ENCODE measurements at places on chromosomes 4 and X. TPM values are rescaled to one million over a fixed set of nuclear protein-coding genes. Genes with fewer than 3 reads are reported as not detected.

Gene CCDC158
- not detected for total RNA-seq

DNA sequence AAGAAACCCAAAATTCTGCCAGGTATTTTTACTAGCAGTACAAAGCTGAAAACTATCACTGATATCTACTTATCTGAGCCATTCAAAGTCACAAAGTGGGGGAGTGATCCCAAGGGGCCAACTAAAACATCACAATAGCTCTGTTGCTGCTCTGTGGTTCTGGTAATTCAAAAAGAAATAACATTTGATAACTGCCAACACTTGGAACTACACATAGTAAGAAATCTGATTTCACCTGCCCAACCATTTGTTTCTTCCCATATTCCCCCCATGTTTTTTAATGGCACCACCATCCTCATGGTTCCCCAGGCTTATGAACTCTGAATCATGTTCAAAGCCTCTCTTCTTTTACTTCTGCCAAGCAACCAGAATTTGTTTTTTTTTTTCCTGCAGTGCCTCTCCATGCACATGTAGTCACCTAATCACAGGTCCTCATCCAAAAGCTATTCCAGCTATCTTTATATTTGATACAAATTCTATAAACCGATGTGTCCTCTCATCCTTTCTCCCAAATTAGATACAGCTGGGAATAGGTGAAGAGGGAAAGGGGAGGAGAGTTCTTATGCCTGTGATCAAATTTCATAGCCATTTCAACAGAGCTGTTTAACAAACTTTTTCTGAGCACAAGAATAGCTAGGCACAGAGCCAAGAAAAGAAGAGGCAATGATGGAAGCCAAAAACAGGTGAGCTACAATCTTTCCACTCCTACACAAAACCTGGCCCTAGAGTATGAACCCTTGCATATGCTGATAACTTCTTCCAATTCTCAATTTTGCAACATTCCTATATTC is 7.7 kb downstream of the AMMECR1 start:
- no peak for DNase-seq

- no peak for DNase-seq
These were observed 25.0 kb downstream of the ADGRA3 start for GRCh38 chr4:22490718-22491315.

- peak; percentile 73 for DNase-seq
These were observed 640 bp downstream of the PHF8 start for GRCh38 chrX:54043541-54044125.

DNA sequence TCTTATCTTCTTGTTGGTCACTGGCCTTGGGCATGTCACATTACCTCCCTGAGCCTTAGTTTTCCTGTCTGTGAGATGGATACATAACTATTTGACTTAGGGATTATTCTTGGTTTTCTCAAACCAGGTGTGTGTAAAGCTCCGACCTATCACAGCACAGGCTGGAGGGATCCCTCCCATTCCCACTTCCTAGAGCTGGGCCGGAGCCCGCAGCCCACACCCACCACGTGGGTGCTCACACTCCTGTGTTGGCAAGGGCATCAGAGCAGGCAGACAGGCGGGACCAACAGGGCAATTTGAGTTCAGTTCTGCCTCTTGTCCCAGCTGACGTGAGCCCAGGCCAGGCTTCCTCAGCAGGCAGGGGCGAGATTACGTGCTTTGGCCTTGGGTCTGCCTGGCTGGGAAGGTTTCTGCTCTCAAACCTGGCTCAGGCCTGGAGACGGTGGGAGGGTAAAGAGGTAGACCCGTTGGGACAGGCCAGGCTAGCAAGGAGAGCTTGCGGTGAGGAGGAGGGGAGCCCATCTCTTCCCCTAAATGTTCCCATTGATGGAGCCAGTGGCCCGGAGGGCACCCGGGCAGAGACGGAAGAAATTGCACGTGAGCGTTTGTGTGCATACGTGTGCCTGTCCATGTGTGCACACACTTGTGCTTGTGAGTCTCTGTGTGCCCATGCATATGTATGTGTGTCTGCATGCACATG is 734 bp upstream of the SH3TC1 start:
- no peak for DNase-seq
